Natural killer cell (primary cell): ENCODE measurements at places on chromosomes 2 and 18.
A peak's percentile ranks its signal among the peaks of the same experiment; 100 is the strongest.

DNA sequence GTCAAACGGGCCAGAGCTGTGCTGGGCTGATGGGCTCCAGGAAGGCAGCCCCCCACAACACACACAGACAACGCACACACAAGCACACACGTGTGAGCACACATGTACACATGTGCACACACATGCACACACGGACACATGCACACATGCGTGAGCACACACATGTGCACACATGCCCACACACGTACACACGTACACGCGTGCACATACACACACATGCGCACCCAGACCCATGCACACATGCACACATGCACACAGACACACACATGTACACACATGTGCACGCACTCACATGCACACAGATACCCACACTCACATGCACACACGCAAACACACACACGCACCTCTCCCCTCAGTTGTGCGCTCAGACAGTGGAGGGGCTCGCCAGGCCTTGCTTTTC, 31.2 kb upstream of the HPCAL1 start:
- DNase-seq: no peak

- no peak for DNase-seq
Observed at GRCh38 chr2:188244383-188244782, 47.3 kb upstream of the GULP1 start.

GRCh38 chr2:157922815-157923214, 46.7 kb upstream of the ACVR1 start:
- DNase-seq: no peak

- DNase-seq: peak; percentile 15
Observed at GRCh38 chr2:229586746-229587705, 127.3 kb downstream of the DNER start.

- no peak for DNase-seq
Observed at GRCh38 chr2:175402571-175402970, 221.1 kb upstream of the ATP5MC3 start.

GRCh38 chr18:9380621-9381395, 46.2 kb downstream of the TWSG1 start:
- no peak for DNase-seq
